CD4-positive, alpha-beta T cell treated with Interferon gamma for 1 hour (primary cell): ENCODE measurements at places on chromosomes 12 and 14.

GRCh38 chr12:96164951-96165811 is 29.0 kb upstream of the ELK3 start:
- no peak for DNase-seq

DNA sequence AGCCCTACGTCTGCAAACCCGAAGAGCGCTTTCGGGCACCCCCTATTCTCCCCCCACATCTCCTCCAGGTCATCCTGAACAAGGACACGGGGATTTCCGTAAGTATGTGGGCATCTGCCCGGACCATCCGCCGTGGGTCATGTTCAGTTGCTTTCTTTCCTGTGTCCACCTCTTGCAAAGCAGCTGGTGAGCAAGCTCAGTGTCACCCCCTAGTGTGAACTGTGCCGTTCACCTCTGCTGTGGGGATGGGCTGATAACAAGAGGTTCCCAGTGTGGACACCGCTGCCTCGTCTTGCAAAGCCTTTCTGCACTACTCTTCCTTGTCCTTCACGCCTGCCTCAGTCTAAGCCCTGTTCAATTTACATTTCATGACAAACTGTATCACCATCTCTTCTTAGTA is 8.6 kb downstream of the PRKAB1 start:
- no peak for DNase-seq

DNA sequence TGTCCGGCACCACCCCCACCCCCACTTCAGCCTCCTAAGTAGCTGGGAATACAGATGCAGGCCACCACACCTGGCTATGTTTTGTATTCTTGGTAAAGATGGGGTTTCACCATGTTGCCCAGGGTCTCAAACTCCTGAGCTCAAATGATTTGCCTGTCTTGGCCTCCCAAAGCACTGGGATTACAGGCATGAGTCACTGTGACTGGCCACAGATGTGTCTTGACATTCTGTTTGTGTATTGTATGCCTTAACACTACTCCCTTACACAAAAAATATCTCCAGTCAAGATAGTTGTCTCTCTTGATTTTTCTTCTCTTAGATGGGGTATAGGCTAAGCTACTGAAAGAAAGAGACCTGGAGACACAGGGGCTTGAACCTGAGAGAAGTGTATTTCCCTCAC is 17.6 kb downstream of the CLEC14A start:
- no peak for DNase-seq

GRCh38 chr14:65431951-65432350 is 19.4 kb downstream of the FUT8 start:
- no peak for DNase-seq

- no peak for DNase-seq
Measured at GRCh38 chr14:24068711-24069410, 2.5 kb upstream of the CPNE6 start.

GRCh38 chr12:31234955-31235867 is 90.7 kb downstream of the SINHCAF start:
- DNase-seq: no peak

GRCh38 chr12:19030603-19031002 is 98.9 kb upstream of the PLEKHA5 start:
- DNase-seq: no peak

GRCh38 chr12:112808156-112808555 is 16.6 kb downstream of the RPH3A start:
- no peak for DNase-seq

GRCh38 chr12:75439048-75439447 is 41.5 kb upstream of the GLIPR1 start:
- no peak for DNase-seq

- DNase-seq: no peak
Measured at GRCh38 chr14:32430326-32430725, 101.2 kb downstream of the AKAP6 start.

- DNase-seq: no peak
Measured at GRCh38 chr12:99157946-99158345, 489.6 kb upstream of the GARIN6 start.

DNA sequence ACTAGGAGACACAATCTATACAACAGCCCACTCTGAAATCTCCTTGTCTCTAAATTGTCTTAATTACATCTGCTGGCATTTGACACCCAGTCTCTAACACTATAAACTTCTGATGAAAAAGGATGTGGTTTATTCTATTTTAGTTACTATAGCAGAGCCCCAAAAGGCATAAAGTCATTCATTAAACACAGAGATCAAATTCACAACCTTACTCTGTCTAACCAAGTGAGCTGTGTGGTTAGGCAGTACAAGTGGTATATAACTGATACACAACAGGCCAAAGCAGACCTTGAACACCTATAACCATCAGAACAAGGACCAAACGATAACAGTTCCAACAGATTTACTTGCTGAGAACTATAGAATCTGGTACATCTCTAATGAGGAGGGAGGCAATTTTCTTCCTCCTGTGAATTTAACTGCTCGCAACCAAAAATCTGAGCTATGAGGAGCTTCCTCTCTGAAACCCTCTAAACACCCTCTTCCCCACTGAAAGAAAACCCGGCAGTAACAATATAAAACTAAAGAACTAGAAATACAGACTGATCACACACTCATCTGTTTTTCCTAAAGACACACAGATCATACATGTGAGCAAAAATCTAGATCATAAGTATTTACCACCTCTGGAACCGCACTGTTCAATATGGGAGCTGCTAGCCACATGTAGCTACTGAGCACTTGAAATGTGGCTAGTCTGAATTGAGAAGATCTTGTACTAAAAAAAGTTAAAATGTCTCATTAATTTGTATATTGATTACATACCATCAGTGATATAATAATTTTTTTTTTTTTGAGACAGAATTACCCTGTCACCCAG is 17.7 kb downstream of the SPPL3 start:
- DNase-seq: no peak

DNA sequence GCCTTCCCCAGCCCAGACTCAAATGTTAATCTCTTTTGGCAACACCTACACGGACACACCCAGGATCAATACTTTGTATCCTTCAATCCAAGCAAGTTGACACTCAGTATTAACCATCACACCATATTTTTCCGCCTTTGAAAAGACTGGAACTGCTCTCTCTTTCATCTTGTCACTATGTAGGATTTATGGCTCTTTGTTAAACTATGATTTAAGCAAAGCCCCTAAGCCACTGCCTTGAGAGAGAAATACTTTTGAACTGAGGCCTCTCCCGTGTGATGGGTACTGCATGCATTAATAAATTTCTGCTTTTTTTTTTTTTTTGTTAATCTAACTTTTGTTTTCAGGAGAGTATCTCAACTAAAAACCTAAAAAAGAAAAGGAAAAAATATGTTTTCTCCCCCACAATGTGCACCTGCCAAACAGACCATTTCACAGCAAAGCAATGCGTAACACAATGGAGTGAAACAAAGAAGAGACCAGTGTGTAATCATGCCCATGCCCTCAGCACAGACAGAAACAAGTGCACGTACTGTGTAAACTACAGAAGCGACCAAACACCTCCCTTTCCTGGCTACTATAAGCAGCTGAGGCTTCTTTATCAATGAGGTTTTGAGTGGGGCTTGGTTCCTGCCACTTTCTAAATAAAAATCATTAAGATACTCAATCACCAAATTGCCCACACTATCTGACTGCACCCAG is 28.3 kb upstream of the ETFBKMT start:
- no peak for DNase-seq

- DNase-seq: no peak
Measured at GRCh38 chr14:99258341-99258861, 13.6 kb downstream of the BCL11B start.

DNA sequence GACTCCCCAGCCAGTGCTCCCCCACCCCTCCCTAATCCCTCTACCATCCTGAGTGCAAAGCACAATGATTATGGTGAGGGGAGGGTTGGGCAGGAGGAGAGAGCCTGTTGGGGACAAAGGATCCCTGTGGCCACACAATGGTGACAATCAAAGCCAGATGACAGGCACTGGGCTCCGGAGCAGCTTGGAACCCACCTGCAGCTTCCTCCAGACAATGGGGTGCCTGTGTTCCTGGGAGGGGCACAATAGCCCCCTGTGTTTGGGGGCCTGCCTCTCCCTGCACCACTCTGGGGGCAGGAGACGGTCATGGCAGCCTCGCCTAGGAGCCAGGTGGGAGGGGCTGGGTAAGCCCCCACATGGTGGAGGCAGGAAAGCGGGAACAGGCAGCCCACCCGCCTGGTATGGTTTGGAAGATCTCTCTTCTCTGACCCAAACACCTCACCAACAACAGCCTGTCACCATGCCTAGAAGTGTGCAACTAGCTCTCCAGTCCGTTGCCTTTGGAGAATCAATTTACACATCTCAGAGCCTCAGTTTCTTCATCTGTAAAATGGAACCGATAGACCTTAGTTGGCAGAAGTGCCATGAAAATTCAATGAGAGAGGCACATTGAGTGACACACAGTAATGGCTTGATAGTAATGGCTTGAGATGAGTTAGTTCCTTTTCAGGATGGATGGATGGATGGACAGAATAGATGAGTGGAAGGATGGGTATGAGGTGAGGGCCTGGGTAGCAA is 53.0 kb downstream of the MVK start:
- no peak for DNase-seq

DNA sequence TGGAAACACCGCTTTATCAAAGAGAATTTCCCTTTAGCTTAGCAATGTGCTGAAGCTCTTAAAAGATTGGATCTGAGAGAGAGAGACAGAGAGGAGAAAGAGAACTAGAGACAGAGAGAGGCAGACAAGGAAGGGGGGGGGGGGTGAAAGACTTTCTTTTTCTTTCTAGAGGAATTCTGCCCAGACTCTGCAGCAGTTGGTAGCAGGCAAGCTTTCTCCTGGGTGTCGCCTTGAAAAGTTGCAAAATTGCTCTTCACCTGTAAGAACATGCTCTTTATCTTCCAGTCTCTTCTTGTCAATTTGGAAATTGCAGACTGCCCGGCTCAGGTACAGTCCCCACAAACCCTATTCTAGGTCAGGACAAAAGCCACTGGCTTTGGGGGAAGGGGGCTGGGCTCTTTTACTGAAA is 2.9 kb upstream of the OTX2 start:
- no peak for DNase-seq

GRCh38 chr12:105948331-105948730 is 190.4 kb downstream of the NUAK1 start:
- no peak for DNase-seq

- DNase-seq: no peak
Measured at GRCh38 chr12:132545955-132546354, 56.0 kb downstream of the FBRSL1 start.

DNA sequence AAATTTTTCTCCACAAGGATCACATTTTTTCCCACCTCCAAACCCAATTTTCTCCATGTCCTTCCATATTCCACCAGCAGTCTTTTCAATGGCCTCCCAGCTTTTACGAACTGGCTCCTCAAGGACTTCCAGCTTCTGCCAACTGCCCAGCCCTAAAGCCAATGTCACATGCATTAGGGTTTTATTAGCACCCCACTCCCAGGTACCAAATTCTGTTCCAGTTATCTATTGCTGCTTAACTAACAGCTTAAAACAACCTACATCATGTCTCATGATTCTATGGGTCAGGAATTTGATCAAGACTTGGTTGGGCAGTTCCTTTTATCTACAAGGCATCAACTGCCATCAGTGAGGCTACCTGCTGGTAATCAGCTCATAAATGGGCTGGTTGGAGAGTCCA is 151.3 kb downstream of the SPTSSA start:
- no peak for DNase-seq

DNA sequence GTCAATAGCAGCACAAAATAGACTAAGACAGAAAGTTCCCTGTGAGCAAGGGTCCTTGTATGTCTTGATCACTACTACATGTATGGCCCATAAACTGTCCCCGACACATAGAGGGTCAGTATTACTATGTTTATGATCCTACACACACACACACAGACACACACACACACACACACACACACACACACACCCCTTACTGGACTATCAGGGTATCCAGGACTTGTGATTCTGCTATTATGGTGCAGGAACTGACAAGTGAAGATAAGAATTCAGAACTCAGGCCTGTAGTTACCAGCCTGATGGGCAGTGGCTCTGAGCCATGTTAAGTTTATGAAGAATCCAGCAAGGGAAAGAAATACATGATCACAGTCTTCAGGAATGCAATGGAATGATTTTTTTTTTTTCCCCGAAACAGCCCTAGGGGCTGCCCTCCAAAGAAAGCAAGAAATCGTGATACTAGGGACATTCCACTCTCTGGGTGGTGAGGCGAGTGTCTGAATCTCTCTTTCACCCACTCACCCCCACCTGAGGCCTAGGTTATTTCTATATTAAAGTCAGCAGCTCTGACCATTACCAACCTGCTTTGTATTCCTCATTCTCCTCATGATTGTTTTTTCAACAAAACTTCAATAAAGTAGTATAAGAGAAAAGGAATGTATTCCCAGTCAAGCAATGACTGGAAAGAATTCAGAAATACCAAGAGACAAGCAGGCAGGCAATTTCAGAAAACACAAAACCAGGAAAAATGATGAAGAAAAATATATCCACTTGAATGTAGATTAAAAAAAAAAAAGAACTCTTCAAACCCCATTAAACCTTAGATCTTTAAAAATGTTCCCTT is 105.8 kb downstream of the AVPR1A start:
- DNase-seq: no peak

- no peak for DNase-seq
Measured at GRCh38 chr12:124851342-124851741, 12.3 kb downstream of the SCARB1 start.

GRCh38 chr14:95609398-95609990 is 74.6 kb downstream of the GLRX5 start:
- no peak for DNase-seq

DNA sequence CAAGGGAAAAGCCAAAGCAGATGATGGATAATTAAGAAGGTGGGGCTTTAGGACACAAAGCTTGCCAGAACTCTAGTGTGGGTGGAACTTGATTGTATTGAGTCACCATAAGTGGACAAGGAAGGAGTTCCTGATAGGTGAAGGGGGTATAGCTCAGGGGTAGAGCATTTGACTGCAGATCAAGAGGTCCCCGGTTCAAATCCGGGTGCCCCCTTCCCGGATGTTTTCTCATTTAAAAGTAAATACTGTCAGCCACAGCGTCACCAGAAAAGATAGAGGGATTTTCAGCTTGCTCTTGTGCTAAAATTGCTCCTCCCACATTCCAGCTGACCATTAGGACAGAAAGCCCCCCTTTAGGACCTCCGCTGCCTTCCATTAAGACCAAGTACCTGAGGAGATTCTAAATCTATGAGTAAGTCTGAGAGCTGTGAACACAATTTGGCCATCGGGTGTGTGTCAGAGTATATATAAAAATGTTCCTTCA is 36.6 kb downstream of the DCAF4 start:
- DNase-seq: no peak

- DNase-seq: no peak
Measured at GRCh38 chr12:85733984-85734383, 102.2 kb downstream of the RASSF9 start.

GRCh38 chr14:26486922-26487321 is 110.9 kb downstream of the NOVA1 start:
- no peak for DNase-seq

DNA sequence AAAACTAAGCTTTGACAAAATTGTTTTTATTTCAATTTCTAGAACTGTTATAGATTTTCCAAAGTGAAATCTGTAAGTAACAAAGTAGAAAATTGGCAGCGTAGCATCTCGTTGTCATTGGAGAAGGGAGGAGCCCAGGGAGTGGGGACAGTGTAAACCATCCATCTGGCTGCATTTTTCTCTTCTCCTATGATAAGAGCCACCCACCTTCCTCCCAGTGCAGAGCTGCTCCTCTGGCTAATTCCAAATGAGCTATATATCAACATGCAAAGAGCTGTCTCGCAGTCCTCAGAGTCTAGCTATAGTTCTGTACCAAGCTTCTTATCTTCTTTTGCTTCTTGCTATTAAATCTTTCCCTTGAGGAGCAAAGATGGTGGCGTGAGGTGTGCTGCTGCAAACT is 56.6 kb downstream of the SCN8A start:
- DNase-seq: no peak

- no peak for DNase-seq
Measured at GRCh38 chr12:105835580-105836241, 303.0 kb downstream of the NUAK1 start.

GRCh38 chr12:121095544-121096198 is 37.0 kb upstream of the P2RX7 start:
- peak; percentile 78 for DNase-seq
